ENCODE measurements at places on chromosomes 4 and X. TPM values are rescaled to one million over a fixed set of nuclear protein-coding genes. Genes with fewer than 3 reads are reported as not detected.

DNA sequence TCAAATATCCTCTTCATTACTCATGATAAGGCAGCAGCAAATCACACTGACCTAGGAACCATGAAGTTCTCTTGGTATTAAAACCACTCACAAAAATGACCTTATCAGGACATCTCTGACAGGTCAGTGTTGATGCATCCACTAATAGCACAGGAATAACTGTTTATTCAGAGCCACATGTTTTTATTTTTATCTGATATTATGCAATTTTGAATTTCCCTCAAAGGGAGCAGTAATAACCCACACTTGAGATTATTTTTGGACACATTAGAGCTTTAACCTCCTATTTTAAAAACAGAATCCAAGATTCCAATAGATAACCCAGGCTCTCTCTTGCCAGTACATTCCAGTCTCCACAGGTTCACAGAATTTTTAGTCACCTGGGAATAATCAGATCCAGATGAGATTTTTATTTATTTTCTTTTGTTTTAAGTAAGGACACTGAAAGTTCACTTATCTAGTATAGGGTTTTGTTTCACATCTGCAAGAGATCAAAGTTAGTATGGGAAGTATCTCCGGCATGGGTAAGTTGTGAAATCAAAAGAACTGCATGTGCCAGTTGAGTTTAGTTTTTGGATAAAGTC lies 36.3 kb upstream of the MYOZ2 start:
- no peak overlapping the region for H3K27ac ChIP-seq
- no peak overlapping the region for H3K4me3 ChIP-seq
- DNase-seq, result no peak
- no peaks in the 10 kb centered on the region for H3K27me3 ChIP-seq

DNA sequence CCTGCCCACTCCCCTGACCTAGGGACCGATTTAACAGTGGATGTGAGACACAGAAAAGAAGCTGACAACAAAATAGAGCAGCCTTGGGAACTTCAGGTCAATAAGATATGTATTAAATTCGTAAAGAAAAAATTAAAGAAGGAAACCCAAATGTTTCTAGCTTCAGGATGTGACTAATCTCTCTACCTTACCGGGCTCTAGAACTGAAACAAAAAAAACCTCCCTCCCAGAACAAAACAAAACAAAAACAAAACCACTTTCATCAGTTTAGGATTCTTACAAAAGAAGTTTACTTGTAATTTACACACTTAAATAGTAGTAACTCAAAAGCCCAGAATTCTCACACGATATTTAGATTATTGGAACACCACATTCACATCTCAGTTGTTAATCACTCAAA lies 185.8 kb upstream of the RPS6KA3 start:
- H3K27ac ChIP-seq, result no peak overlapping the region
- no peak for DNase-seq
- H3K27me3 ChIP-seq, result no peaks in the 10 kb centered on the region
- H3K4me3 ChIP-seq, result no peak overlapping the region

DNA sequence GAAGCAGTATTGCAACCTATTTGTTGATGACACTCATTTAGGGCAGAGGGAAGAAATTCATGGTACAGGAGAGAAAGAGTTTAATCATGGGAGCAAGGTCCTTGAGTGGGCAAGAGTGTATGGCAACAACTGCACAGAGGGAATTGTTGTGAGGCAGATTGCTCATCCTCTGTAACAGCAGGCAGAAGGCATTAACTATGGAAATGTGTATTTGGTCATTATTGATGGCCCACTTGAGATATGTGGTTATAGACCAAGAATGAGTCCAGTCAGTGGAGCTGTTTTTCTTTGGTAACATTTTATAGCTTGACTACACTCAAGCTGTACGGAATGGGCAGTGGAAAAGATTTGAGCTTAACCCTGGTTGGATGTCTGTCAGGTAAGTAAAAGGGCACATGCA lies 15.9 kb downstream of the PLRG1 start:
- no peak overlapping the region for H3K4me3 ChIP-seq
- no peaks in the 10 kb centered on the region for H3K4me1 ChIP-seq
- H3K27me3 ChIP-seq, result no peaks in the 10 kb centered on the region

GRCh38 chr4:57093845-57094831 lies 16.0 kb downstream of the IGFBP7 start:
- H3K27ac ChIP-seq, result no peak overlapping the region
- no peak overlapping the region for H3K4me3 ChIP-seq
- H3K27me3 ChIP-seq, result no peaks in the 10 kb centered on the region

GRCh38 chr4:7398104-7398423 lies 36.7 kb downstream of the PSAPL1 start:
- no peaks in the 10 kb centered on the region for H3K4me1 ChIP-seq
- H3K27ac ChIP-seq, result no peak overlapping the region
- peaks cover 2% of the 10 kb centered on the region for H3K27me3 ChIP-seq
- no peak for DNase-seq
- no peaks in the 10 kb centered on the region for H3K36me3 ChIP-seq
- no peak overlapping the region for H3K4me3 ChIP-seq

DNA sequence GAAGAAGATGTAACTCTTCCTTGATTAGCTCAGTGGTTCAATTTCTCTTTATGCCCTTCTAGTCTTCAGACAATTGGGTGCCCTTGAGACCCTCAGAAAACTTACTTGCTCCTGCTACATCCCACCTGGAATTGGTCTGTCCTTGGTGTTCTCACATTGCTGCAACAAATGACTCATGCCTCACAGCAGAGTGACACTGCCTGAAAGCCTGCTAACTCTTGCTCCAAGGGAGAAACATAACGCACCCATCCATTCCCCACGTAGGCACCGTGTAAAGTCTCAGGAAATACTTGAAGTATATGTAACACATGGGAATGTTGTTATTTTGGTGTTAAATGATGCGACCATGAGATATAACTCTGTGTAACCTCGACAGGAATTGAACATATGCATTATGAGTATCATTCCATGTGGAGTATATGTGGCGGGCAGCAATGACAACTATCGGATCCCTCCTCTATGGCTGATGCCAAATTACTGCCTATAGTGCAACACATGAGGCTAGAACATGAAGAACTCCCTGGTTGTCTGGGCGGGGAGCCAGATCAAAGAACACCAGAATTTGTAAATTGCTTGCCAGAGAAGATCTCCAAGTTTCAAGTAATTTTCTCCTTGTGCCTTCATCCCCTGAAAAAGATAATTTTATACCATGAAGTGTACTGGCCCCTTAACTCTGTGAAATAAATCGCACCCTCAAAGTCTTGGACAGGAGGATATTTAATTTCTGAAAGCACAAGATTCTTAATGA lies 231.3 kb upstream of the STK26 start:
- peaks cover 6% of the 10 kb centered on the region for H3K4me1 ChIP-seq
- H3K36me3 ChIP-seq, result no peaks in the 10 kb centered on the region
- peak overlapping the region; percentile 98 for H3K27ac ChIP-seq
- H3K27me3 ChIP-seq, result no peaks in the 10 kb centered on the region
- peak overlapping the region; percentile 57 for H3K4me3 ChIP-seq

DNA sequence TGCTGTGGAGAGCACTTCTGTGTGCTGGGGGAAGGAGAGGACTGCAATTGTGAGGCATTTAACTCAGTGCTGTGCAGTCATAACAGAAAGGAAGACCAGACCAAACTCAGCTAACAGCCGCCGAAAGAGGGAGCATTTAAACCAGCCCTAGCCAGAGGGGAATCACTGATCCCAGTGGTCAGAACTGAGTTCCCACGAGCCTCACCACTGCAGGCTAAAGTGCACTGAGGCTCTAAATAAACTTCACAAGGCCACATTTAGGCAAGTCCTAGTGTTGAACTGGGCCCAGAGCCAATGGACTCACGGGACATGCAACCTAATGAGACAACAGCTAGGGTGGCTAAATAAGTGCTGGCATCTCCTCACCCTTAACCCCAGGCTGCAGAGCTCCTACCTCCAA lies 20.4 kb downstream of the IQCM start:
- no peaks in the 10 kb centered on the region for H3K4me1 ChIP-seq
- H3K27ac ChIP-seq, result no peak overlapping the region
- no peaks in the 10 kb centered on the region for H3K27me3 ChIP-seq
- no peak for DNase-seq
- no peak overlapping the region for H3K4me3 ChIP-seq

- no peaks in the 10 kb centered on the region for H3K27me3 ChIP-seq
- no peak overlapping the region for H3K27ac ChIP-seq
- H3K4me1 ChIP-seq, result no peaks in the 10 kb centered on the region
- H3K36me3 ChIP-seq, result no peaks in the 10 kb centered on the region
- DNase-seq, result no peak
These were observed 143.0 kb upstream of the GYPA start for GRCh38 chr4:144283526-144283925.

DNA sequence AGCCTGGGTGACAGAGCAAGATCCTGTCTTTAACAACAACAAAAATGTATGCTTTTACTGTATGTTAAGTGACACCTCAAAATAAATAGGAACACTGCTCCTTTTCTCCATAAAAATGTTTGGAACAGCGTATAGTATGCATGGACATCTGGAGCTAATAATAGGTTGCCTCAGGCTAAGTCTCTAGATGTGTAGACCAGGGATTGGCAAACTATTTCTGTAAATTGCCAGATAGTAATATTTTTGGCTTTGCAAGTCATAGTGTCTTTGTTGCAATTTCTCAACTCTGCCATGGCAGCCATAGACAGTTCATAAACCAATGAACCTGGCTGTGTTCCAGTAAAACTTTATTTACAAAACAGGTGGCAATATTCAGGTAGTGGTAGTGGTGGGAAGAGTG lies 76.6 kb upstream of the CBLL2 start:
- H3K27ac ChIP-seq, result no peak overlapping the region
- no peaks in the 10 kb centered on the region for H3K36me3 ChIP-seq

- no peak for DNase-seq
- no peaks in the 10 kb centered on the region for H3K36me3 ChIP-seq
These were observed 17.0 kb downstream of the TSPAN5 start for GRCh38 chr4:98641376-98641775.

The RHOXF2 gene
- not detected for total RNA-seq

The DSPP gene
- not detected for total RNA-seq
